ENCODE measurements at places on chromosomes 1 and 21.
A peak's percentile ranks its signal among the peaks of the same experiment; 100 is the strongest.

GRCh38 chr1:75133750-75134646 lies at the start of gene LHX8:
TSS of gene LHX8 (plus strand) at chr1:75134388. CDS start at chr1:75136615, 2,227 bp downstream.
- no peak for DNase-seq

DNA sequence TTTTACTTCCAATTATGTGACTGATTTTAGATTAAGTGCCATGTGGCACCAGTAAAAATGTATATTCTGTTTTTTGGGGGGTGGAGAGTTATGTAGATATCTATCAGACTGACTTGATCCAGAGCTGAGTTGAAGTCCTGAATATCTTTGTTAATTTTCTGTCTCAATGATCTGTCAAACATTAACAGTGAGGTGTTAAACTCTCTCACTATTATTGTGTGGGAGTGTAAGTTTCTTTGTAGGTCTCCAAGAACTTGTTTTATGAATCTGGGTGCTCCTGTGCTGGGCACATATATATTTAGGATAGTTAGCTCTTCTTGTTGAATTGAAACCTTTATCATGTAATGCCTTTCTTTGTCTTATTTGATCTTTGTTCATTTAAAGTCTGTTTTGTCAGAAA lies 276.5 kb upstream of the USP25 start:
- DNase-seq = no peak

GRCh38 chr1:227762231-227762911 lies 27.1 kb downstream of the SNAP47 start:
- peak; percentile 93 for DNase-seq

GRCh38 chr1:164443166-164443565 lies 115.8 kb upstream of the PBX1 start:
- no peak for DNase-seq

DNA sequence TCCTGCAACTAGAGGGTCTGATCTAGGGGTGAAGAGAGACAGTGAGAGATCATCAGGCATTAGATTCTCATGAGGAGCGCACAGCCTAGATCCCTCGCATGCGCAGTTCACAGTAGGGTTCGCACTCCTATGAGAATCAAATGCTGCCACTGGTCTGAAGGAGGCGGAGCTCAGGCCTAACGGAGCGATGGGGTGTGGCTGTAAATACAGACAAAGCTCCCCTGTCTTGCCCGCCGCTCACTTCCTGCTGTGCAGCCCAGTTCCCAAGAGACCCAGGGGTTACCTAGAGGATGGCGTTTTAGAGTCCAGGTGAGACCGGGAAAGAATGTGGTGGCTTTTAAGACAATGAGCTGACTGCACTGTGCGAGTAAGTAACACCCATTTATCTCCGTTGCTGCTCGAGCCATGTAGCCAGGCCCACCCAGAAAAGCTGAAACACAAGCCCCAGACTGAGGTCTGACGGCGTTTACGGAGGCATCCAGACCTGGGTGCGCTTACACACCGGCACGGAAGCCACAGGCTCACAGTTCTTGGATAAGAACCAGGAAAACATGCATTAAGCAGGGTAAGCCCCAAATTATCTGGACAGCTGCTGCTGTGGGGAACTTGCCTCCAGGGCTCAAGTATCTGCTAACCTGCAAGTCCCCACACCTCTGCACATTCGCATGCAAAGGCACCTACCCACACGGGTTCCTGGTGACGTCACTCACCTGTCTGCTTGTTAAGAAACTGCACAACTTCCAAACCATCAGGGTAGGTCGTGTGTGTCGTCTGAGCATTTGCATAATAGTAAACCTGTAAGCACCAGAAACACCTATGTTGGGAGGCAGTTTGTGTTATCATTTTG lies 12.5 kb downstream of the TCP10L start:
- no peak for DNase-seq

DNA sequence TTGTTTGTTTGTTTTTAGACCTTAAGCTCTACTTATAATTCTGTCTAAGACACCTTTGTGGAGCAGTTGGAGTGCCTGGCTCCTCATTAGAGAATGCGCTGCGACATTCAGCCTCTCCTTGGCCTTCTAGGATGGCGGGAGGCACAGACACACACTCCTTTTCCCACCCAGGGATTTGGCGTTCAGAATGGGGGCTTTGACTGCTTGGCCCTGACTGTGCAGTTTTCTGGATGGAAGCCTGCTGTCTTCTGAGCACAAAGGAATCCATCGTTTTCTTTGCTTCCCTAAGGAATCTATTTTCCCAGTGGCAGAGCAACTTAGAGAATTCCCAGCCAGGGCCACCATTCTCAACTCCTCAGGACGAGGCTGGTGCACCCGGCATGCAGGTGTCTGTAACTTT lies 83.6 kb downstream of the GALNT2 start:
- no peak for DNase-seq

DNA sequence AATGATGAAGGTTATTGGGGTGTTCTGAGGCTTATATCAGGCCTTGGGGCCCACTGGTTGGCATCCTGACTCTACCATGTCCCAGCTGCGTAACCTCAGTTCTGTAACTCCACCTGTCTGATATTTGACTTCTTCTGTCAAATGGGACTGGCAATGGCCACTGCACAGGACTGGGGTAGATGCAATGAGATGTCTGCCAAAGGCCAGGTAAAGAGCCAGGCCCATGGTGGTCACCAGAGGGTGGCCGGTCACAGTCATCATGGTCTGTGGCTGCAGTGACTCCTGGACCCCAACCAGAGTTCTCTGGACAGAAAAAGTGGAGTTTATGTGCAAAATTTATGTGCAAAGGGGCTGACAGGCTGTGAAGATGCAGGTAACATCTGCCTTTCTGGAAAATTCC lies 173.3 kb downstream of the PTPRU start:
- DNase-seq = no peak

DNA sequence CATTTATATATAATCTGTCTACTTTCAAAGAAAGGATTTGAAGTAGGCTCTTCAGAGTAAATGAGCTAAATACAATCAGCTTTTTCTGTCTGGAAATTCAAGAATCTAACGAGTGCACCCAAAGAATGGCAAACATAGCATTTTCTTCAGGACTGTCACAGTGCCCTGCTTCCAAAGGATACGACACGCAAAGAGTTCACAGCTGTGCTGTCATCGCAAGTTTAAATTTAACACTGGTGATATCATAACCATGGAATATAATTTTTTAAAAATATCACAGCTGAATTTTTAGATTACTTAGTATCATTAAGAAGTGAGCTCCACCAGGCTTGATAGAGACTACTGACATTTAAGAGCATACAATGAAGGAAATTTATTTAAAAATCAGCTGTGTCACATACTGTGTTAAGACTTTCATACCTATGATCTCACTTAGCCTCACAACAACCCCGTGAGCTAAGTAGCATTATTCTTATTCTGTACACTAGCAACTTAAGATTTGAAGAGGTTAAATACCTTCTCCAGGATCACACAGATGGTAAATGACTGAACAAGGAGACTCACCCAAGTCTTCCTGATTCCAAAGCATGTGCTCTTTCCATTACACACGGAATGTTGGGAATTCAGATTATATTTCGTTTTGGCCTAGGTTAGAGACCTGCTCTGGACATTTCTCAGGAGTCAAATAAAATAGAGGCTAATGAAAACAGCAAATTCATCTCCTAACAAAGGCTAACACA lies 46.2 kb upstream of the PRRX1 start:
- DNase-seq = no peak

DNA sequence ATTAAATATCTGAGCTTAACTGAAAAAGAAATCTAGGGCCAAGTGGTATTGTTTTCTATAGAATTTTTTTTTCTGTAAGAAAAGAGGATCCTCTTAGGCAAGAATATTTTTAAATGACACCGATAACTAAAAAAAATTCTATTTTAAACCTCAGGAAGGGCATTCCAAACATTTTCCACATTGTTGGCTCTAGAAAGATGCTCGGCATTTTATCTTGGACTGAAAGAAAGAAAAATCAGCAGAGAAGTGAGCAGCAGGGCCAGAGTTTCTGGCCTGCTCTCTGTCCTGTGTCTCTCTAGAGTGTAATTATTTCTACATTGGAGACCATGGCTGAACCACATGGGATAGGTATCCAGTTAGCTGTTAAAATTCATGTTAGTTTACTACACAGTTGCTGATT lies 192.5 kb upstream of the GREM2 start:
- DNase-seq = no peak
